ENCODE measurements at places on chromosomes 1 and 21.

GRCh38 chr1:99646868-99647267, 955 bp downstream of the PALMD start:
- no peak for DNase-seq

DNA sequence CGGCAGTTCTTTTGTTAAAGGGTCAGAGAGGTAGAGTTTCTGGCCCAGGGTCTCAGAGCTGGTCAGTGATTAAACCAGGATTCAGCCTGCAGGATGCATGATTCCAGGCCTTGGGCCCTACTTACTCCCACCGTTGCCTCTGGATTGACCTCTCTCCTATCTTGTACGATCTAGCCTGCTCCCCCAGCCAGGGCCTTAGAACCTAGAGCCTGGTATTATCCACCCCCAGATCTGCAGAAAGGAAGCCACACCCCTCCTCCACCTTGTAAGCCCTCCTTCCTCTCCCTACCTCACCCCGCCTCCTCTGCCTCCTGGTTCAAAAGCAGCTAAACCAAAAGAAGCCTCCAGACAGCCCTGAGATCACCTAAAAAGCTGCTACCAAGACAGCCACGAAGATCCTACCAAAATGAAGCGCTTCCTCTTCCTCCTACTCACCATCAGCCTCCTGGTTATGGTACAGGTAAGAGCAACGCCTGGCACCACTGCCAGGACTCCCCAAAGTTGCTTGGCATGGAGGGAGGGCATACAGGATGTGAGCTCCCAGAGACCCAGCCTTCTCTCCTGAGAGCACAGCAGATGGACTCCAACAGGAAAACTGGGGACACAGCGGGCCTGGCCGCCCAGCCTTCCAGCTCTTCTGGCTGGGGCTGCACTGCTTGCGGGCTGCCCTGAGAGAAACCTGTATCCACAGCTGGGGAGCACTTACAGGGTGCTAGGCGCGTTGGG, at the start of gene CD52:
TSS of gene CD52 (plus strand) at position 347 of the 726 bp plus-strand sequence. CDS start at position 407, 60 bp downstream.
- no peak for DNase-seq

DNA sequence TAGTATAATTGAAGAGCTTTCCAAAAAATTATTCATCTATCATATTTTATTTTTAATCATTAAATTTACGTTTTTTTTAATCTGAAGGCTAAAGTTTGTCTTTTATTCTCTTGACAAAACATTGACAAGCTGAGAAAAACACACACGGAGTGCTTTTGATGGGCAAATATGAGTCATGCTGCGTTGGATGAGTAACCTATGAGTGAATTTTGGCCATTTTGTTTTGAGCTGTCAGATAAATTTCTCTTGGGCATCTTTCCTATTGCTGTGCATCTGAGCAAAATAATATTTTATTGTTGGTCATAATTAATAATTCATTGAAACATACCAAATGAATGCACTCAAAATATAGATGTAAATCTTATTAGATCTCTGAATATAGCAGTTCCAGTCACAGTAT, 1144.1 kb upstream of the ADGRL2 start:
- no peak for DNase-seq

- DNase-seq, result no peak
These were observed 2.3 kb upstream of the LYPLAL1 start for GRCh38 chr1:219171192-219171935.

GRCh38 chr1:53721088-53721487, 17.9 kb downstream of the GLIS1 start:
- DNase-seq, result no peak

DNA sequence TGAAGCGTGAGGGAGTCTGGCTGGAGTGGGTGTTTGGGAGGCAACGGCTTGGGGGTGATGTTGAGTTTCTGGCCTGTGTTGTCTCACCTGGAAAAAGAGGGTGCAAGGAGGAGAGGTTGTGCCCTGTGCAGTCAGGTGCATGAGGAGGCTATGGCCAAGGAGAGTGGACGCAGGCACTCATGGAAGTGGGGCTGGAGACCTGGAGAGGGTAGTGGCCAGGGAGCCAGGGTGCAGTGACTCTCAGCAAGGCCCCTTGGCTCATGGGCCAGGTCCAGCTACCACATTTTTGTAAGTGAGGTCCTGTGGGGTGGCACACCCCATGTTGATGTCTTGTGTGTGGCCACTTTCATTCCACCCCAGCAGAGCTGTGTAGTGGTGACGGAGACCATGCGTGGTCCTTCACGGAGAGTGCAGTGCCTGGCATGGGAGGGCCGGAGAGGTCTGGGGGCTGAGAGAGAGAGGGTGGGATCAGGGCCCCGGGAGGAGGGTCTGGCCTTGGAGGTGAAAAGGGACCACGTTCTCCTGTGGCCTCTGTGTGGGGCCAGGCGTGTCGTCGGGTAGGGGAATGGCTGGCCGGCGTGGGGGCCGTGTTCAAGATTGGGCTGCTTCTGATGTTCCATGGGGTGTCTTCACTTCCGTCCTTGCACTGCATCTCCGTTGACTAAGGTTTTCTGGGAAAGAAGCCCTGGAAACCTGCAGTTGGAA, 6.1 kb downstream of the SNAP47 start:
- DNase-seq, result no peak

DNA sequence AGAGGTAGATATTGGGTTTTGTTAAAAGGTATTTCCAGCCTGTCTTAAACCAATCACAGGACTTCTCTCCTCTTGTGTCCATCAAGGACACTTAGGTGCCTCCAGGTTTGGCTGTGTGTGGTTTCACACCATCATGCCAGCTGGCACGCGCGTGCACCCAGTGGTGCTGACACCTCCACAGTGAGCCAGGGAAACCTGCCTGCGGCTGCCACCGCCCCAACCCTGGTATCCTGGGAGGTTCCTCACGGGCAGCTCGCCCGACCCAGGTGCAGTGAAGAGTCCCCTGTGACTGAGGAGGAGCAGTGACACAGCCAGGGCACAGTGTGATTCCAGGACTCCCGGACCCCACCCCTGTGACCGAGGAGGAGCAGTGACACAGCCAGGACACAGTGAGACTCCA, 13.2 kb upstream of the COL6A2 start:
- no peak for DNase-seq

DNA sequence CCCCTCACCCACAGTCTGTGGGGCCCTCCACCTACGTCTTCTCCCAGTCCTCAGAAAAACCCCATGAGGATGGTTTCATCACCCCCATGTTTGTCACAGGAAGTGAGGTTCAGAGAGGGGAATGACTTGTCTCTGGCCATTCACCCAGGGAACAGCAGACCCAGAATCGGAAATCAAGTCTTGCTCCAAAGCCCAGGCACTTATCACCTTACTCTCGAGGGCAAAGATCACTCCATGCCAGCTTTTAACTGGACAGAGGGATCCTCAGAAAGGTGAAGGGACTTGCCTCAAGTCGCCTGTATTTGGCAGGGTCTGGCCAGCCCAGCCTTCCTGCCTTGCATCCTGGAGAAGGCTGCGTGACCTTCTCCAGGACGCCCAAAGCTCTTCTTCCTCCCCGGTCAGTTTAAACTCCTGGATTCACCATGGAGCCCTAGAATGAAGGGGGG, 57.9 kb upstream of the SSBP3 start:
- no peak for DNase-seq

- DNase-seq, result no peak
These were observed 99.2 kb downstream of the PLPPR4 start for GRCh38 chr1:99363531-99363930.

DNA sequence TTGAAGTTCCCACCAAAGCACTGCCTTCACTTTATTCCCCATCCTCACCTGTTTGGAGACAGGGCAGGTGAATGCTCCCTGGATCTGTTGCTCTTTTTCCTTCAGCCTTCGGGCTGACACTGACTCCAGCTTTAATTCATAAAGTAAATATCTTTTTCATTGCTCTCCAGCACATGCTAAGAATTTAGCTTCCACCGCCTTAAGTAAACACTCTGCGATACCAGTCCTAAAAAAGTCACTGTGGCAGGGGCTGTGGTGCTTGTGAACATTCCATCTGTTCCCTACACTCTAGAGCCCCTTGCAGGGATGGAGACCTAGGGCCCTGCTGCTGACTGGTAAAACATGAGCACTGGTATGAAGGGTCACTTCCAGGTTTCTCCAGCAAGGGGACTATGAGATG, 896 bp upstream of the PLA2G2A start:
- no peak for DNase-seq

- no peak for DNase-seq
These were observed 28.4 kb downstream of the RPE65 start for GRCh38 chr1:68421350-68421749.

DNA sequence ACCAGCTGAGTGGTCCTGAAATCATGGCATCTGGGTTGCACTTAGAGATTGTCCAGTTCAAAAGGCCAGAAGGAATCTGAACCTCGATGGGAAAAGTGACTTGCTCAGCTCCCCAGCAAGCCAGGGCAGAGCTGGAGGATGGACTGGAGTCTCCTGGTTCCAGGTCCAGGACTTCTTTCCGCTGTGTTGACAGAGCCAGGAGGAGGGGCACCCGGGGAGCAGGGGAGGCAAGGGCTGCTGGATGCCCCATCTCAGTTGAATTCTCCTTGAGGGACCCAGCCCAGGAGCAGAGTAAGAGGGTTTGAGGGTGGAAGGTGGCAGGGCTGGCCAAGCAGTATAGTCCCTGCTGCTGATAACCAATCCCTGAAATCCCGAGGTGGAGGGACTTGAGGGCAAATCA, 2.4 kb upstream of the ALPL start:
- DNase-seq, result no peak

DNA sequence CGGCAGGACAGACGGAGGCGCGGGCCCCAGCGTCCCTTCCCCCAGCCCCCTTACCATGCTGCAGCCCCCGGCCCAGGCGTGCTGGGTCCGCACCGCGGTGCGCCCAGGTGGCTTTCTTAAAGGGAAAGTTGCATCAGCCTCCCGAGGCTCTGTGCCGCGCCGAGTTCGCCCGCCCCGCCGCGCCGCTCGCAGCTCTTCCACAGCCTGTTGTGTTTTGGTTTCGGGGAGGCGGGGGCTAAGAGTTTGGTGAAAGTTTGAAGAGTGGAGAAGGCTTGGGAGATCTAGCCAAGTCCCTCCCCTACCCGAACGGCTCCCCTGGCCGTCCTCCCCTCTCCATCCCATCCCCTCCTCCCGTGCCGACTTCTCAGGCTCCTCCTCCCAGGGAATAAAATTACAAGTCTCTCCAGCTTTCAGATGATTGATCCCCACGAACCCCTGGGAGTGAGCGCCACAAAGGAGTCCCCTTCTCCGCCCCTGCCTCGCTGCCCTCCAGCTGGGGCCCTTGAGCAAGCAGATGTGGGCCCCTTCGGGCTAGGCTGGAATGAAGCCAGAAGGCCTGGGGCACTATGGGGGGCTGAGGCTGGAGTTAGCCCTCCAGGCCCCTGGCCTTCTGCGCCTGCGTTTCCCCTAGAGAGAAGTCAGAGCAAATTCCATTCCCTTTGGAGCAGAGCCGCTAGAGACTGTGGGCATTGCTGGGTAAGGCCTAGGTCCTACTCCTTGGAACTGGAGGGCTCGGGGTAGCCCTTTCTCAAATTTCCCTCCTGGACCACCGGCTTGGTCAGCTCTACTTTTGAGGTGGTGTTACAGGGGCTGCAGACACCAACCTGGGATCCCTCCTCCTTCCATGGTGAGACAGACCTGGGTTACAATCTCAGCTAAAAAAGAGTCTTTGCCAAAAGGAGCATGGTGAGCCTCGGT, at the start of gene SLC6A9:
TSS of gene SLC6A9 (minus strand) at position 211 of the 918 bp plus-strand sequence. CDS start 7,185 bp downstream, outside the sequence.
- DNase-seq, result peak; percentile 62

DNA sequence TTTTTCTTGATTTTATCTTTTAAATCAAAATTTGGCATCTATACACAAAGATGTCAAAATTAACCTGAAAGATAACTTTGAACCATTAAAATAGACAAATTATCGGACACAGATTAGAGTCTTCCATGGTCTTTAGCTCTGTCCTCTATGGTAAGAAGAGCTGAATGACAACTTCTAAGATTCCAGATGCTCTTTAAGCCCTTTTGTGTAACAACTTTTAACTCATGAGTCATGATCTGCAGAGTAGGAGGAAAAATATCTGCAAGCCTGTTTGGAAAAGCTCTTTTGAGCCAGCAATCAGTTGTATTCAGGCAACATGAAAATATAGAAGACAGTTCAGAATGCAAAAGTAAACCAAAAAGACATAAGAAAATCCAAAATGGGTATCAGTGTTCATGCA, 37.8 kb downstream of the TTC13 start:
- no peak for DNase-seq

DNA sequence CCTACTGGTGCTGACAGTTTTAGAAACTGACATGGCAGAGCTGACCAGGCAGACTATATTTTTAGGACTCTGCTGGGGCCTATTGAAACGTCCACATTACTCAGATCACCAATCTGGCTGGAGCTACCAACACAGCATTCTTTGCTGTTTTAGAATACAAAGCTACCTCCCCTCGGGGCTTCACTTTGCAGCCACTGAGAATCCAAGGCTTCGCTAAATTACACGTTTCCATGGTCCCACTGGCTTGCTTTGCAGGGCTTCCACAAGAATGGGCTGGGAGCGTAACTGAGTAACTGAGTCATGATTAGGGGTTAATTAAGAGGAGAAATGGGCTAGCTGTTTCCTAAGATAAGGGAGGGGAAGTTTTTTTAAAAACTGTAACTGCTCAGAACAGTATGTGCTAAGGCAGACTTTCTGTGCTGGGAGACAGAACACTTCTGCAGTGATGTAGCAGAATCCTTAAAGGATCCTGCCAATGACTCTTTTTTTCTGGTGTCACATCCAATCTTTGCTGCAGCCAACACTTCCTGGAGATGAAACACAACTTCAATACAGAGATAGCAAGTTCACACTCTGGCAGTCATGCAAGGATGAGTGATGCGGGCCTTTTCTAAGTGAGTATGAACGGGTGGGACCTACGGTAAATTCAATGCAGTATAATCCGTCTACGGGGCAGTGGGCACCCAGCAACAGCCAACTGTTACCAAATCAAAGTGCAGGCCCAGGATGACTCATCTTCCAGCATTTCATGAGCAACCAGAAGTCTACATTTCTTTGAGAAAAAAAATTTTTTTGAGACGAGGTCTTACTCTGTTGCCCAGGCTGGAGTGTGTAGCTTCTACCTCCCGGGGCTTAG, 21.5 kb downstream of the NDUFS5 start:
- DNase-seq, result peak; percentile 15

- peak; percentile 56 for DNase-seq
These were observed 69.3 kb upstream of the WARS2 start for GRCh38 chr1:119209596-119210295.

- no peak for DNase-seq
These were observed 474.0 kb downstream of the LTN1 start for GRCh38 chr21:28518630-28519029.

DNA sequence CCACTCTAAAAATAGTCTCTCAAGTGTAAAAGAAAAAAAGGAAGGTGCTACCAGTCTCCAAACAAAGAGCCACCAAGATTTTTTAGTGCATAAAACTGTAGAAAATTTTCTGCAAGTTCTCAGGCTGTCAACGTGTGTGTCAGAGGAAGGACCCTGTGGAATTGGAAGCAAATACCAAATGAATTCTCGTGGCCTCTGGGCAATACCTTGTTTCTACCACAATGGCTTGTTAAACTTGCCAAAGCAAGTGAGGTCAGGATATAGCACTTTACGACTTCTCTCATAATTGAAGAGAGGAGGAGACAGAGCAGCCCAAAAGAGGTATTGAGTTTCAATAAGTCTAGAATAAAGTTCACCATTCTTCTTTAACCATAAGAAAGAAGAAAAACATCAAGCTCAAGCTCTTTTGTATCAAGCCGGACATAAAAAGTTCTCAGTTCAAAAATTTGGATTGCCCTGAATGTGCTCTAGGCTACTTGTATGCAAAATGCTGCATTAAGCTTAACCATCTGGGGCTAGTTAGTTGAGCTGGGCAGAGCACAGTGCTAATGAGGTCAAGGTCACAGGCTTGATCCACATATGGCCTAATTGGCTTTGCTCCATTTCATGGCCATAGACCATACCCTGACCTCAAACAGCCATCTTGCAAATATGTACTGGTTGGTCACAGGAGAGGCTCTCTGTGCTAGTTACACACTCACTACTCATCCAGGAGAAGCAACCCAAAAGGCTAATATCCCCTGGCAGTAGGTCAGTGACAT, 60.5 kb downstream of the TBX15 start:
- no peak for DNase-seq
